ENCODE measurements at places on chromosomes 6 and 20.

DNA sequence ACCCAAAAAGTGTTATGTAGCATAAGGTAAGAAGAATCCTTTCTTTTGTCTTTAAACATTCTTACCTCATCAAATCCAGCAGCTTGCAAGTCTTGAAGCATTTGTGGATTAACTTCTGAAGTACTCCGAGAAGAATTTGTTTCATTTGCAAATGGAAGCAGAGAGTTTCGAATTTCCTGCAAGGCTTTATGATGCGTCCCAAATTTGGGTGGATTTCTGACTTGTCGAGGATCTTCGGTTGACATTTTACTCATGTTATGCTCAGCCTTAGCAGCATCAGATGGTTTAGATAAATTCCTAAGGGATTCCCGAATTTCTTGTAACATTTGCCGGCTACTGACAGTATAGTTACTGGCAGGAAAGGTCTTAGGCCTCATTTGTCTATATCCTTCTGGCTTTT is 16.2 kb downstream of the LATS1 start:
- no peak for DNase-seq

- no peak for DNase-seq
Measured at GRCh38 chr20:38002422-38002821, 30.8 kb downstream of the TTI1 start.

DNA sequence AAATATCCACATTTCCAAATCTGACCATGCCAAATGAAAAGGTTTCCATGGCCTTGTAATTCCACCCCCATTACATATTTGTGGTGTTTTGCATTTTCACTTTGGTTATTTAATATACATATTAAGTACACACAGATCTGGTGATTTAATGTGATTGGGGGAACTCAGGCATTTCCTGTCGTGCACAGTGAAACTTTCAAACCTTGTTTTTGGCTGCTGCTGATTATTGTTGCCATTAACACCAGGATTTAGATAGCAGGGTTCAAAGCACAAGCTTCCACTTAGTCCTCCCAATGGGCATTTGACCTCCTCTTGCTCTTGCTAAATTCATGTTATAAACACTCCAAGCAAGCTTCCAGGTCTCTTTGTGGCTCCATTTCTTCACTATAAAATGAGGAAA is 166.5 kb downstream of the SOBP start:
- no peak for DNase-seq

DNA sequence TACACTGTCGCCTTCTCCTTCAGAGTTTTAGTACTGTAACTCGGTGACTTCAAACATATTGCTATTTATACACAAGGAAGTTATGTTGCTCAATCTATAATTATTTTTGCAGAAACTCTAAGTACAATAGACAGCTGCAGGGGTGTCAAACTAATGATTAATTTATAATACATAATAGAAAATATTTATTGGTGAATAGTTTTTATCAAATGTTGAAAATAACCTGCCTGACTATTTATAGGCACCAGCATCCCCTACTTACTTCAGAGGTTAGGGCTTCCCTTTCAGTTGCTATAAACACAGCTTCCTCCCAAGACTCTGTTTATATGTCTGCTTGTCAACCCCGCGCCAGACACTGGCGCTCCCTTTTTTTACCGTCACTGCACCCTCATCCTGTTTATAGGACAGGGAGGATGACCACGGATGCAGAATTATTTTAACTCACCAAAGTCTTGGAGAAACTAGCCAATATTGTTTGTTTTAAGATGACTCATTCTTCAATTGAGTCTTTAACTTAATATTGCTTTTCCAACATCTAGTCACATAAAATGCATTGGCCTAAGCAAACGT is 225.0 kb downstream of the ALDH8A1 start:
- DNase-seq: no peak

GRCh38 chr6:144493035-144493910 is 208.1 kb downstream of the UTRN start:
- no peak for DNase-seq

- DNase-seq: no peak
Measured at GRCh38 chr6:160190973-160191372, 67.6 kb downstream of the SLC22A2 start.

DNA sequence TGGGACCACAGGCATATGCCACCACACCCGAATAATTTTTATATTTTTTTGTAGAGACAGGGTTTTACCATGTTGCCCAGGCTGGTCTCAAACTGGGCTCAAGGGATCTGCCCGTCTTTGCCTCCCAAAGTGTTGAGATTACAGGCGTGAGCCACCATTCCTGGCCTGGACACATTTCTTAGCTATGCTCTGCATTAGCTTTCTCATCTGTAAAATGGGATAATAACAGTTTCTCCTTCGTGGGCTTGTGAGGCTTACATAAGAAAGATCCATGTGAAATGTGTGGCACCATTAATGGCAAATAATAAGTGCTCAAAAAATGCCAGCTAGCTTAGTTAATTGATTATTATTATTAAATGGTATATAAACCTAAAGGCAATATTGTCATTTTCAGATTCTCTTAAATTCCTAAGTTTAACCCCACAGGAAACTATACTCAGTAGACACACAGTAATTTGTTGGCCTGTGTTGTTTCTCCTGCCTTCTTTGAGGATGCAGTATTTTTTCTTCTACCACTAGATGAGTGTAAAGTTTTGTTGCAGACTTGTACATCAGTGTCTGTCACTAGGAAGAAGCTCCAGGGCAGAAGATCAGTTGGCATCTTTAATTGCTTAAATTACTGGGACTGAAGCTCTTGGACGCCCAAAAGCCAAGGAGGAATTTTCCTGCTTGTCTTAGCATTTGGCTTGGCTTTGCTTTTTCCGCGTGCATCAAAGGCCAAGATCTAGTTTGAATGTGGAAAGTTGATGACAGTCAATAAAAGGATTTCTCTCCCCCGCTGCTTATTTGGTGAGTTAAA is 162.3 kb upstream of the ZNF217 start:
- no peak for DNase-seq

GRCh38 chr6:140833408-140833807 is 1299.3 kb upstream of the GJE1 start:
- DNase-seq: no peak

DNA sequence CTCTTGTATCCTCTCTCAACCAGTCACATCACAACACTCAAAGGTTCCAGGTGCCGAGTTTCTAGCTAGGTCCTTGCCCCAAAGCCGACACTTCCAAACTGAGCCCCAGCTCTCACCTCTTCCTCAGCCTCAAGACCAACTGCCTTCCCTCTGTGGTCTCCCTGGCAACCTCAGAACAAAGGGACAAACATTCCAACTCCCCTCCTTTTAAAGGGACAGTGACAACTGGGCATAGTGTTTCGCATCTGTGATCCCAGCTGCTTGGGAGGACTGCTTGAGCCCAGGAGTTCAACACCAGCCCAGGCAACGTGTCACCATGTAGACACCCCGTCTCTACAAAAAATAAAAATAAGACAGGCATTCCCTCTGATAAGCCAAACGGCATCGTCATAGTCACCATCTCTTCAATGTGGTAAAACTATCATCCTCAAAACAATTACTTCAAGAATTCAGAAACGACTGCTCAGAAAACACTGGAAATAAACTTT is 11.3 kb downstream of the DIDO1 start:
- DNase-seq: no peak

- DNase-seq: no peak
Measured at GRCh38 chr6:52925919-52926792, 16.7 kb upstream of the GSTA3 start.

DNA sequence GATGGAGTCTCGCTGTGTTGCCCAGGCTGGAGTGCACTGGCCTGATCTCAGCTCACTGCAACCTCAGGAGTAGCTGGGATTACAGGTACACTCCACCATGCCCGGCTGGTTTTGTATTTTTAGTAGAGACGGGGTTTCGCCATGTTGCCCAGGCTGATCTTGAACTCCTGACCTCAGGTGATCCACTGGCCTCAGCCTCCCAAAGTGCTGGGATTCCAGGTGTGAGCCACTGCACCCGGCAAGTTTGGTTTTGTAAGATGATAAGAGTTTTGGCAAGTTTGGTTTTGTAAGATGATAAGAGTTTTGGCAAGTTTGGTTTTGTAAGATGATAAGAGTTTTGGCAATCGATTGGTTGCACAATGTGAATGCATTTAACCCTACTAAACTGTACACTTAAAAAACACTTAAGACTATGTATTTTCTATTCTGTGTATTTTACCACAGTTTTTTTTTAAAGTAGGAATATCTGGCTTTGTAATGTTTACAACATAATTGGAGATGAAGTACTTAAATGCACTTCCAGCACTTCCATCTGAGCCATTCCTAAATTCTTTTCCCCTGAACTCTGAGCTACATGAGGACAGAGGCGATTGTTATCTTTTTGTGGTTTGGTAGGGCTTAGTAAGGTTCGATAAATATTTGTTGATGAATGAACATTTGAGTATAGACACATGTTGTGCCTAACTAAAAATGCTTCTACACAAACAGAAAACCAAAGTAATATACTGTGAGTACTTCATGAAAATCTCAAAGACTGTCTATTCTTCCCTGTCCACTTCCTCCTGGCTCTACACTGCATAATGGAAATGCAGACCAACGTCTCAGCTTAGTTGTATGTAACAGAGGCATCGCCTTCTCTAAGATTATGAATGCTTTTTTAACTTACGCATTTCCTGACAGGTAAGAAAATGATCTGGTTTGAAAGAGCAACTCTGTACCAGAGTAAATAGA is 18.8 kb downstream of the SAMHD1 start:
- DNase-seq: no peak

GRCh38 chr6:170136541-170137175 is 154.2 kb downstream of the DLL1 start:
- DNase-seq: no peak

GRCh38 chr6:132400883-132401617 is at the start of gene MOXD1:
Gene MOXD1, minus strand, starts transcription at chr6:132401475. Its CDS starts 49 bp downstream, at chr6:132401426.
- DNase-seq: no peak

DNA sequence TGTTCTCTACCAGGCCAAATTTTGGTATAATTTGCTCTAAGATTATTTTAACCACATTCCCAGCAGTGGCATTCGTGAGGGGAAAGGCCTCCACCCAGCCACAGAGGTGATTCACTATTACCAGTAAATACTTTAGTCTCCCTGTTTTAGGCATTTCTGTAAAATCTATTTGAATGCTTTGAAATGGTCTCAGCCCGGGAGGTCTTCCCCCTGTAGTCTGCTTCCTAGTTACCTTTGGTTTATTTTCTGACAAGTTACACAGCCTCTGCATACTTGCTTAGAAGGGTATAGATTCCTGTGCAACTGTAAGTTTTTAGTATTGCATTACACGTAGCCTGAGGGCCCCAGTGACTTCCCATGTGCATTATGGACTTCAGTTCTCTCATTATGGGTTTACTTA is 248.7 kb downstream of the C6orf118 start:
- DNase-seq: no peak

DNA sequence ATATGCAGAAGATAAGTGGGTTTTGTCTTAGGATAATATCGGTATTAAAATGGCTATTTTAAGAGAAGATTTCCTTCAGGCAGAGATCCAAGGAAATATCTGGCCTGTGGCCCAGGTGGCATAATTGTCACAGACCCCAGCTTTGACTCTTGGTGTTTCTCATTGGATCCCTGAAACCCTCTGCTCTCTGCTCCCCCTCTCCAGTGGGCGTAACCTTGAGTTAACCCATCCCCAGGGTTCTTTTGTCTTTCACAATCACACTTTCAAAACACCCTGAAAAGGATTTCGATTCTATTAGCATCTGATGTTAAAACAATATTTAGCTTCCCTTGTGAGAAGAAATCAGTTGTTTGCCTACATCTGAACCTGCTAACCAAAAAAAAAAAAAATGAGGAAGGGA is 7.2 kb downstream of the SSTR4 start:
- no peak for DNase-seq

- no peak for DNase-seq
Measured at GRCh38 chr6:99195986-99196655, 153.4 kb downstream of the FAXC start.

GRCh38 chr6:143575440-143575839 is 63.9 kb upstream of the FUCA2 start:
- peak; percentile 17 for DNase-seq

- no peak for DNase-seq
Measured at GRCh38 chr6:110878751-110879522, 4.4 kb downstream of the AMD1 start.

DNA sequence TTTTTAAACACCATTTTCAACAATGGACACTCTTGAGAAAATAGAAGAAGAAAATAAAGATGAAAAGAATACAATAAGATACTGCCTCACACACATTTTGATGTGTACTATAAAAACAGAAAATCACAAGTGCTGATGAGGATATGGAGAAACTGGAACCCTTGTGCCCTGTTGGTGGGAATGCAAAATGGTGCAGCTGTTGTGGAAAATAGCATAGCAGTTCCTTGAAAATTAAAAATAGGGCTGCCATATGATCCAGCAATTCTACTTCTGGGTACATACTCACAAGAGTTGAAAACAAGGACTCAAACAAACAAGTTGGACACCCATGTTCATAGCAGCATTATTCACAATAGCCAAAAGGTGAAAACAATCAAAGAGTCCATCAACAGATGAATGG is 173.0 kb downstream of the KIF16B start:
- no peak for DNase-seq

GRCh38 chr6:168067081-168067759 is 11.8 kb downstream of the FRMD1 start:
- DNase-seq: no peak

DNA sequence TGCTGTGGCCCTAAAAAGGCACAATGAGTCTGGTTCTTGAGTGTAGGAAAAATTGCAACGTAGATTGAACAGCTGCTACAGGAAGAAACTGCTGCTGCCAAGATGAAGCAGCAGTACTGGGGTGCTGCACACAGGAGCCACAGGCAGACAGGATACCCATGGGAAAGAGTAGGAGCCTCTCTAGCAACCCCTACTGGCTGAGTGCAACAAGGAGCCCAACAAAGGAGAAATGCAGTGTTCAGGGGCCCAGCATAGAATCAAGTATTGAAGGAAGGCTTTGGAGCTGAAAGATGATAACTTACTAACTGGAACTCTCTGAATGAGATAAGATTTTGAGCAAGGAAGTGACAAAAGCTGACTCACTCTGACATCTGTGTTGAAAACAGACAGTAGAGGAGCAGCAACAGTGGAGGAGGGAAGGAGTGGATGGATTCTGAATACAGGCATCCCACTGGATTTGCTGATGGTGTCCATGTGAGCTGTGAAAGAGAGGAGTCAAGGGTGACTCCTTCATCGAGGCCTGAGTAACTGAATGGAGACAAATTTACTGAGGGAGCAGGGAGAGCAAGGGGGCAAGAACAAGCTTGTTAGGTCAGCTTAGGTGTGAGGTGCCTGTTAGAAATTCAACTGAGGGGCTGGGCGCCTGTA is 534.7 kb upstream of the JARID2 start:
- peak; percentile 67 for DNase-seq

GRCh38 chr6:118844915-118845314 is 49.0 kb upstream of the ASF1A start:
- DNase-seq: no peak

DNA sequence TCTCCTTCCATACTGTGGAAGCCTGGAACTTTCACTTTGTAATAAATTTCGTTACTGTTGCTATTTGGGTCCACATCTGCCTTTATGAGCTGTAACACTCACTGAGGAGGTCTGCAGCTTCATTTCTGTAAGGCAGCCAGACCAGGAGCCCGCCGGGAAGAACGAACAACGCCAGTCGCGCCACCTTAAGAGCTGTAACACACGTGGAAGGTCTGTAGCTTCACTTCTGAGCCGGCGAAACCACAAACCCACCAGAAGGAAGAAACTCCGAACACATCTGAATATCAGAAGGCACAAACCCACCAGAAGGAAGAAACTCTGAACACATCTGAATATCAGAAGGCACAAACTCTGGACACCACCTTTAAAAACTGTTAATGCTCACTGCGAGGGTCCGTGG is 589.9 kb upstream of the SLC35B3 start:
- DNase-seq: no peak

All from activated CD4-positive, alpha-beta T cell treated with anti-CD3 and anti-CD28 coated beads, Interleukin-2, amount 50 U/mL, for 48 hours (primary cell).